Activated CD8-positive, alpha-beta memory T cell treated with anti-CD3 and anti-CD28 coated beads for 48 hours (primary cell): ENCODE measurements at places on chromosomes 2 and 18.

- DNase-seq = peak; percentile 86
Measured at GRCh38 chr2:27356382-27357181, at the start of gene GTF3C2. Gene GTF3C2 (minus strand): TSS chr2:27356764. CDS start chr2:27343554, 13,210 bp downstream.

DNA sequence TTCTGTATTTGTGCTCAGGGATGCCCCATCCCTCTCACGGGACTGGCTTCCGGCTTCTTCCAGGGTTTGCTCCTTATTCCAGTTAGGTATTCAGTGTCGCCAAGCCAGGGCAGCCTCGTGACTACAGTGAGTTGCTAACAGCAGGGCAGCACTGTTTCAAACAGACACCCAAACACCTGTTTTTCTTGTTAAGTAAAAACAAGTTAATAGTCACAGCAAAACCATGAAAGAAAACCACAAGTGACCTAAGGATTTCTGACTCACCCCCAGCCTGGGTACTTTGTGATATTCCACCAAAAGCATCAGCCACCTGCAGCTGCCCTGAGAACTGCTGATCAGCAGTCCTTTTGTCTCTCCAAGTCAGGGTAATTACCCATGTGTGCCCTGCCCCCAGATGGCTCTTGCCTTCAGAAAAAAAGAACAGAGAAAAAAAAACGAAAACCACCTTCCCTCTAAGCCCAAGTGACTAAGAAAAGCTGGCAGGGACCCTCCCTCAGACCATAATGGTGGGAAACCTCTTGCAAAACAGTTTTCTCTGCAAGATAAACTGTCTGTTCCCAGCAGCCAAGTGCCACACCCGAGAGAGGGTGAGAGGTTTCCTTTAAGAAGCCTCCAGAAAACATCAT is 178.2 kb downstream of the ANAPC1 start:
- peak; percentile 30 for DNase-seq

GRCh38 chr2:45024600-45025291 is 15.5 kb upstream of the SIX2 start:
- DNase-seq = no peak

DNA sequence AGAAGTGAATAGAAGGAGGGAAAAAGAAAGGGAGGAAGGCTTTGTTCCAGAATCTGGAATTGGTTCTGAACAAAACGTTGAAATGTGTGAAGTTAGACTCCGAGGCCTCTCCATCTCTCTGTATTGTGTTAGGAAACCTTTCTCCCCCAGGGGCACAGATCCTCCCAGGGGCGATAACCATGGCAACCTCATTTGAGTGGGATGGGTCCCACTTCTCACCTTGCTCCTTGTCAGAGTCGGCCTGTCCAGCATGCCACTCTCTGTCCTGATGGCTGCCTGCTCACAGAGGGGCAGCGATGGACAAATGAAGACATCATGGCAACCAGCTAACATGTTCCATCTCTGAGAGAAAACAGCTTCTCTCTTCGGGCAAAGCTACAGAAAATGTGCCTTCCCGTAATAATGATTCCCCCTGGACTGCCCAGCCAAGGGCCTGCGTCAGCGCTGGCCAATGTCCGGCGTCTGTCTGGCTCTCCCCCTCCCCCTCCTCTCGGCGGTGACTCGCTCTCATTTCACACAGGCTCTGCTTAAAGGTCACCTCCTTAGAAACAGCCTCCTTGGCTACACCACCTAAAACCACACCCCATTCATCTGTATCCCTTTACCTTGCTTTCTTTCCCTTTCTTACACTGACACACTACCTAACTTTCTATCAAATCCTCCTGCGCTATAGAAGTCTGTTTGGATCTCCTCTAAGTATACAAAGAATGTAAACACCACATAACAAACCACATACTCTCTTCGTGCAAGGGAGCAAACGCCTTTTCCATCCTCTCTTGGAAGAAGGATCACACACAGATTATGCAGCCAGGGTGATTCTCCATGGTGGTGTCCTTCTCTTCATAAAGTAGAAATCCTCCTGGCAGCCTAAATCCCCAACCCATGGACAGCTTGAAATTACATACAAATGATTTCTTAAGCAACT is 32.1 kb upstream of the TTC39C start:
- no peak for DNase-seq

DNA sequence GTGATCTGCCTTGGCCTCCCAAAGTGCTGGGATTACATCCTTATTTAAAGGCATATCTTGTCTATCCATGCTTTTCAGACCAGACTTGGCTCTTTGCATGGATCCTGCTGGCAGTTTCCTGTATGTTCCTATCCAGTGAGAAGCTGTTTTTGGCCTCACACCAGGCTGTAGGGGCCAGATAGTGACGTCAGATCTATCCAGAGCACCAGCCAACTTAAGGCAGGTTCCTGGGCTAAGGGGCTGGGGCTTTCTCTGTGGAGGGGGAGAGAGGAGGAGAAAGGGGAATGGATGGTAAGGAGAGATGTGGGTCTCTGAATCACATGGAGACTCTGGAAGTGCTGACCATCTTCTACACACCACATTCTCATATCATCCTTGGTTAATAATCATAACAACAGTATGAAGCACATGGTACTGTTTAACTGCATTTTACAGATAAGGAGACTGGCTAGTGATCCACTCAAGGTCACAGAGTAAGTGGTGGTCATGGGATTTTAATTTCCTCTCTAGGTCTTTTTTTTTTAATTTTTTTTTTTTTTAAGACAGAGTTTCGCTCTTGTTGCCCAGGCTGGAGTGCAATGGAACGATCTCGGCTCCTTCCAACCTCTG is 2.0 kb upstream of the FAM117B start:
- DNase-seq = no peak

DNA sequence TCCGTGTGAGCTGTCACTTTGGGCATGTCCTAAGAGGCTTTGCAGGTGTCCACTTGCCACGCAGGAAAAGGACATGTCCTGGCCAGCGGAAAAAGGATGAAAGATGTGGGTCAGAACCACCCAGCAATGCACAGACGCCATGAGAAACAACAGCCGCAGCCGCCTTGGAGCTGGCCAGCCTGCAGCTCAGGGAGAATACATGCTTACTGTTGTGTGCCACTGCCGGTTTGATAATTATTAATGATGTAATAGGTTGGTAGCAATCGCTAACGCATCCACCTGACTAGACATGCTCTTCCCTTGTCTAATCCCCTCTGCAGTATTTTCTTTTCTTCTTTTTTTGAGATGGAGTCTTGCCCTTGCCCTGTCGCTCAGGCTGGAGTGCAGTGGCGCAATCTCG is 221.7 kb downstream of the HAUS1 start:
- DNase-seq = no peak

- no peak for DNase-seq
Measured at GRCh38 chr2:174666845-174667244, 69.2 kb upstream of the WIPF1 start.
